Activated T-helper 2 cell treated with anti-CD3 and anti-CD28 coated beads, Interferon-gamma antibody, Interleukin-2, Interleukin-4, amounts not matched to agents 10 μg/mL and 5 μg/mL and 100 μg/mL, durations not matched to agents 14 hours and 24 hours and 36 hours (primary cell): ENCODE measurements at places on chromosomes 2 and 18. TPM values are rescaled to one million over a fixed set of nuclear protein-coding genes. Genes with fewer than 3 reads are reported as not detected.

Gene CCDC102B
- 1.2 and 1.3 TPM in 2 replicates for total RNA-seq

Gene PNKD
- total RNA-seq, result 19.9 and 20.8 TPM in 2 replicates

Gene MC5R
- not detected in 2 replicates for total RNA-seq

Gene STARD7
- total RNA-seq, result 201 and 206 TPM in 2 replicates

Gene MC2R
- total RNA-seq, result not detected in 2 replicates

Gene DSC3
- not detected in 2 replicates for total RNA-seq

Gene OBSL1
- 0.37 and 0.59 TPM in 2 replicates for total RNA-seq

Gene TMEM200C
- 0.02 TPM in 1 of 2 replicates, not detected in the other for total RNA-seq

Gene ARHGEF4
- total RNA-seq, result 0.11 and 0.30 TPM in 2 replicates

DNA sequence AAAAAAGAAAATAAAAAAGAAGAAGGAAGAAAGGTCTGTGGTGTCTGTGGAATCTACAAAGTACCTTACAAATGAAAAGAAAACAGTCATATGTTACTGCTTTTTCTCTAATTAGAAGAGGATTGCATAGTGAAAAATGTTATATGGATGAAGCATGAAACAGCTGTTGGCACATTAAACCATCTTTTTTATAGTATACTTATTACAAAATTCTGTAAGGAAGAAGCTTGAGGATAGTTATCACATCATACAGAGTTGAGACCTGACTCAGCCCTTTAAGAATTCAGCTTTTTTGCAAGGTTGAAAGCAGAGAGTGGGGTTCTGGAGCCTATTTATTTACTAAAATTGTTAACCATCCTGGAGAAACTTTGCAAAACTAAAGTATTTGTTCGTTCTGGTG lies 222.7 kb downstream of the PHLPP1 start:
- no peak for DNase-seq

DNA sequence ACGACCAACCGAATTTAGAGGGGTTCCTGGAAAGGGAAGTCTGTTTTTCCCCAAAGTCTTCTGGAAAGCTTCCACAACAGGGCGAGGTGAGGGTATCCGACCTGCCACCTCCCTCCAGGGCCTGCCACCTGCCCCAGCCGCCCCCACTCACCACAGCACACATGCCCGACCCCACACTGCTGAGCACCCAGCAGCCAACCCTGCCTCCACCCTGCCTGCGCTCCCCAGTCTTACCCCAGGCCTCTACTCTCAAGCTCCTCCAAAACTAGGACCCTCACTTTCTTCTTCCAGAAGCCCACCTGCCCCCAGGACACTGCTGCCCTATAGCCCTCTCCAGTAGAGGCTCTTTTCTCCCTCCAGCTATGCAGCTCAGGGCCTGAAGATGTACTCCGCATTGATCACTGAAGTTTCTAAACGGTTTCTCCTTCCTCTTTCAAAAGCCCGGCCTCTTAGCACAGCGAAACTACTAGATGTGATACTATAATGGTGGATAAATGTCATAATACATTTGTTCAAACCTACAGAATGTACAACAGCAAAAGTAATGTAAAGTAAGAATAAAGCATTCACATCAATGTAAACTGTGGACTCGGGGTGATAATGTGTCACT lies 128.8 kb upstream of the SLC1A4 start:
- DNase-seq, result no peak

DNA sequence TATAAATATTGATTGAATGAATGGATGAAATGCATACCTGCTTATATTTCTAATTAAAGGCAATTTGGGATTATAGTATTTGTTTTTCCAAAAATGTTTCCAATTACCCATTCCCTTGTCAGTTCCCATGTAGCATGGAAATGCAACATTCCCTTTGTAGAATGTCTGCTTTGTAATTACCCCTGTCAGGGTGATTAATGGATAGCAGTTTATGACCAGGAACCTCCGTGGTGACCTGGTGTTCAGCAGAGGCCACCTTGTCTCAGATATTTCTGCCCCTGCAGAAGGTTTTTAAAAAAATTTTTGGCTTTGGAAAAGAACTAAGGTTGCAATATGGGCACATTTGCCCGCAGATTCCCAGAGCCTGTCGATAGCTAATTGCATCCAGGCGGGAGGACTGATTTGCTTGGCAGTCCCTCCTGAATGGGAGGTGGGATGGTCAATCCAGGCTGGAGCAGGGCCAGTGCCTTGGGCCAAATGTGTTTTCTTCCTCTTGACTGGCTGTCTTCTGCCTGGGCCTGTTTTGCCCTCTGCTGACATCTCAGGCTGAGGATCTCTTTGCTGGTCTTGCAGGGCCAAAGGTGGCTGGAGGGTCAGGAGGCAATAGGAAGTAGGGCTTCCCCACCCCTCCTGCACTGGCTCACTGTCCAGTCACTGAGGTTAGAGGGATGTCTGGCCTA lies 82.1 kb downstream of the TMEM182 start:
- no peak for DNase-seq

- DNase-seq, result no peak
These were observed 104.8 kb downstream of the POLR1A start for GRCh38 chr2:86000938-86001312.

- no peak for DNase-seq
These were observed 97.7 kb upstream of the CTDP1 start for GRCh38 chr18:79581911-79582310.

GRCh38 chr2:223228871-223229270 lies 176.9 kb downstream of the KCNE4 start:
- DNase-seq, result no peak

- DNase-seq, result no peak
These were observed 67.9 kb downstream of the COL6A3 start for GRCh38 chr2:237345891-237346640.

GRCh38 chr2:28516430-28516829 lies 20.6 kb downstream of the PLB1 start:
- DNase-seq, result no peak

- no peak for DNase-seq
These were observed 79.8 kb downstream of the MAPRE2 start for GRCh38 chr18:35121038-35121437.

DNA sequence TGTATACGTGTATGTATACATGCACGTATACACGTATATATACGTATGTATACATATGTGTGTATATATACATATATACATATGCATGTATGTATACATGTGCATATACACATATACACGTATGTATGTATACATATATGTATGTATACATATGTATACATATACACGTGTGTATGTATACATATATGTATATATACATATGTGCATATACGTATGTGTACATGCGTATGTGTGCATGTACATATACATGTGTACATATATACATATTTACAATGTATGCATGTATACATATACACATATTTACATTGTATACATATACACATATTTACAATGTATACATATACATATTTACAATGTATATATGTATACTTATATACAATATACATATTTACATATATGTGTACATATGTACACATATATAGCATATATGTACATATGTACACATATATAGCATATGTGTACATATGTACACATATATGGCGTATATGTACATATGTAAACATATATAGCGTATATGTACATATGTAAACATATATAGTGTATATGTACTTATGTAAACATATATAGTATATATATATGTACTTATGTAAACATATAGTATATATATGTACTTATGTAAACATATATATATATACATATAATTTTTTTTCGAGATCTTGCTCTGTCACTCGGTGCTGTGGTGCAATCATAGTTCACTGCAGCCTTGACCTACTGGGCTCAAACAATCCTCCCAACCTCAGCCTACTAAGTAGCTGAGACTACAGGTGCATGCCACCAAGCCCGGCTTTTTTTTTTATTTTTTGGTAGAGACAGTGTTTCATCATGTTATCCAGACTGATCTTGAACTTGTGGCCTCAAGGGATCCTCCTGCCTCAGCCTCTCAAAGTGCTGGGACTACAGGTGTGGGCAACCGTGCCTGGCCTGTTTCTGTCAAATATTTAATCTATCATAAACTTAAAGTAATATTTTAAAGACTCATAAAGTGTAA lies 23.2 kb downstream of the COBLL1 start:
- no peak for DNase-seq

DNA sequence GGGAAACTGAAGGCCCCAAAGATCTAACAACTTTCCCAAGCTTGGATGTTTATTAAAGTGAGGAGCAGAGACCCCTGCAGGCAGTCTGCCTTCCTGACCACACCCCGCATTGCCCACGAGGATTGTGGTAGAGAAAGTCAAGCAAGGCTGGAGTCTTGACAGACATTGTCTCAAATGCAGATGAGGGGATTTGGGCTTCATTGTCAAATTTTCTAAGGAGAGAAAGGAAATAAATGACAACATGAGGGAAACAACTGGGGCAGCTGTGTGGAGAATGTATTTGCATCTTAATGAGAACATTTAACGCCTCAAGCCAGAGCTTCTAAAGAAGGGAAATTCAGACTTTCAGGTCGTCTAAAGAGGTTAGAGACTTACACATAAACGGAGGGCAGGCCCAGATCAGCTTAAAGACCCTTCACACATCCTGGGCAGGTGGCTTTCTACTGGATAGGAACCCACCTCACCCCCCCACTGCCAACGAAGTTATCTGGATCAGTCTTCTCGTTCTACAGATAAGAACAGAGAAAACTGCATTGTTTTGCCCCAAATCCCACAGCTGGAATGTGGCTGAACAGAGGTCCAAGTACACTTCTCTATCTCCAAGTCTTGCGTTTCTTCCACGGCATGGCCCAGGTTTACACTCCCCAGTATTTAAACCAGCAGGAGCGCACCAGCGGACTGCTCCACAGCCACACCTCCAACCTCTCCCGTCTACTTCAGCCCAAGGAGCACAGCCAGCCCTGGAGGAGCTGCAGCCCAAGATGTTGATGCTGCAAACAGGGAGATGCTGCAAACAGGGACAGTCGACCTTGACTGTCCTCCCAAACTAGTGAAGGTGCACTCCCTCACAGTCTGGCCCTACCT lies 16.2 kb upstream of the SCG2 start:
- no peak for DNase-seq

- DNase-seq, result no peak
These were observed 106.7 kb downstream of the ADCYAP1 start for GRCh38 chr18:1011349-1011748.

- DNase-seq, result no peak
These were observed 1.1 kb upstream of the IMP4 start for GRCh38 chr2:130341562-130342019.

- no peak for DNase-seq
These were observed 499.2 kb upstream of the FAM98A start for GRCh38 chr2:34098256-34098655.

- DNase-seq, result no peak
These were observed 207.1 kb upstream of the SLC8A1 start for GRCh38 chr2:40658941-40659340.

DNA sequence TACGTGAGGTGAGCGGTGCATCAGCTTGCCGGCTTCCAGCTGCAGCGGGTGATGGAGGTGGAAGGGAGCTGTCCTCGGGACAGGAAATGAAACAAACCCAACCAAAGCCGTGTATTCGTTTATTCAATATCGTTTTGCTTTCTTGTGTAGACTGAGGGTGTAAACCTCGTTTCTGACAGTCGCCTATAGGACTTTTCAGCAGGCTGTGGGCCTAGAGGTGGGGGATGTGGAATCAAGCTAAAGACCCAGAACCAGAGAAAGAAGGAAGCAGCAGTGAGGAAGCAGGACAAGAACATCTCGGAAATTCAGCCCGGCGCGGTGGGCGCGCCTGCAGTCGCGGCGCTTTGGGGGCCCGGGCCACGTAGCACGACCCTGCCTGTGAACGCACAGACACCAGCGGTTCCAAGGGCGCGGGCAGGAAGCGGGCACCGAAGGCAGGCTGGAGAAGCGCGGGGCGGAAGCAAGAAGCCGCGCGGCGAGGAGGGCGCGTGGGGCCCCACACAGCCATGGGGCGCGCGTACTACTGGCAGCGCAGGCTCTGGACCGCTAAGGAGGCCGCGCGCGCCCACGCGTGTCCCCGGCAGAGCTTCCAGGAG lies 755 bp upstream of the ATP9B start:
- no peak for DNase-seq

- DNase-seq, result no peak
These were observed 32.4 kb downstream of the INPP4A start for GRCh38 chr2:98477036-98477435.

DNA sequence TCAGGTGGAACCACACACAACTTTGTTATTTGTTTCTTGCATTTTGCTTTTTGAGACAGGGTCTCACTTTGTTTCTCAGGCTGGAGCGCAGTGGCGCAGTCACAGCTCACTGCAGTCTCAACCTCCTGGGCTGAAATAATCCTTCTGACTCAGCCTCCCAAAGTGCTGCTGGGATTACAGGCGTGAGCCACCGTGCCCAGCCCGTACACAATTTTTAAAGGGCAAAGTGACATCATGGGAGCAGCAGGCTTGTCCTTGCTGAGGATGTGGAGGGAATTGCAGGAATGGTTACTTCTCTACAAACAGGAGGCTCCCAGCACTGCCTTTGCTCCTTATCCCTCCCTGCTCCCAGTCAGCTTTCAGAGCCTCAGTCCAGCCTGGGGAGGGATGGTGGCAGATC lies 355.9 kb upstream of the KLHL29 start:
- DNase-seq, result no peak

DNA sequence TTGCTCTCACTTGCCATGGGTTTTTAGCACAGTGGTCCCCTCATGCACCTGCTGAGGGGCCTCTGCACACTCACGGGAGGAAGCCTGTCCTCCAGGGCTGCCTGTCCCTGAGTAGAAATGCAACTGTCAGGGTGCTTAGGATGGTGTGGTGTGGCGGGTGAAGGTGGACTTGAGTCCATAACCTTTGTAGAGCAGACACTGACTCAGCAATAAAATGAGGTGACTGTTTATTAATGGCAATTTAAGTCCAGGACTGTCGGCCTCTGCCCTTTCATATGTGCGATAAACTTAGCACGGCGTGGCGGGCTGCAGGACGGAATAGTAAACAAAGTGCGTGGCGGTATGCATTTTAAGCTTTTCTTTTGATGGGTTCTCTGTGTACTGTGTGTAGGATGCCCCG lies 188.2 kb downstream of the LDLRAD4 start:
- no peak for DNase-seq

DNA sequence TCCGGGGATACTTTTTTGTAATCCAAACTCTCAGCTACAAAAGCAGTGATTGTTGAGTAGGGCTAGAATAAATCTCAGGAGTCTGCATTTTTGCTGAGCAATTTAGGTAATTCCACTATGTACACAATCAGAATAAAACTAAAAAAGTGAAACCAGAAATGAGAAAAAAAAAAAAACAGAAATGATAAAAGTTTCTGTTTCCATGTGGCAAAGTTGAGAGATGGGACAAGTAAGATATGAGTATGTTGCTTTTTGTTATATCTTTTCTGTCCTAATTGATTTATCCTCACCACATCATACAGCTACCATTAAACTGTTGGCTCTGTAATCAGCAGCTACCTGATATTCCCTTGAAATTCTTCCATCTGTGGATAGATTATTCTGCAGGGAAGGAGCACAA lies 92.7 kb downstream of the VWC2L start:
- DNase-seq, result no peak

GRCh38 chr2:150572961-150573395 lies 85.5 kb upstream of the RND3 start:
- no peak for DNase-seq
